ENCODE measurements at places on chromosomes 3 and 15. TPM values are rescaled to one million over a fixed set of nuclear protein-coding genes. Genes with fewer than 3 reads are reported as not detected.

GRCh38 chr3:45041666-45042065 lies 15.6 kb downstream of the CLEC3B start:
- no peak overlapping the region for H3K4me3 ChIP-seq
- peak overlapping the region; percentile 41 for H3K27ac ChIP-seq
- H3K36me3 ChIP-seq: no peaks in the 10 kb centered on the region
- no peak for DNase-seq

DNA sequence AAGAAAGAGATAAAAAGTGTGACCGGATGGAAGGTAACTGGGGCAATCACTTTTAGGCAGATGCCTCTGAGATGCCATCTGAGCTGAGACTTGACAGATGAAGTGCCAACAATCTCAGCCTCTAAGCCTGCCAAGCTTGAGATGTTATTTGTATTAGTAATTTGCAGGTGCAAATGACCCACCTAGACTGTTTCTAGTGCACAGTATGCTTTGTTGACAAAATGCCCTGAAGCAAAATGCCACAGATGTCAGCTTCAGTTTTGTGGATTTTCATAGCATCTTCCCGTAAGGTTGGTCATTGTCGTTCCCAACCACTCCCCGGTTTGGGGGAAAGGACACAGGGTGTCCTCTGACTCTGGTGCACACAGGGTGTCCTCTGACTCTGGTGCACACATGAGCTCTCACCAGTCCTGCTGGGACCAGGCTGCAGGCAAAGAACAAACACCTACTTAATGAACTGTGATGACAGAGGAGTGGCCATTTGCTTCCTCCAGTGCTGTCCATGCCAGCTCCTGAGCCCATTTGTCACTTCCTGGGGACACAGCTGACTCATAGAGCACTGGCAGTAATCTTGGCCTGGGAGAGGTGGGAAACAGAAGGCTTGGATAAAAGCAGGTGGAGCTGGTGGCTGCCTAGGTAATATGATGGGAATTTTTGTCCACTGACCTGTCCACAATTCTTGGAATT lies 16.7 kb upstream of the PPP1R2 start:
- no peak overlapping the region for H3K4me3 ChIP-seq
- no peak for DNase-seq
- H3K27ac ChIP-seq: no peak overlapping the region
- H3K36me3 ChIP-seq: no peaks in the 10 kb centered on the region

- H3K27me3 ChIP-seq: peaks cover 8% of the 10 kb centered on the region
- DNase-seq: no peak
- H3K4me3 ChIP-seq: no peak overlapping the region
Measured at GRCh38 chr3:30832961-30833575, 61.4 kb downstream of the GADL1 start.

DNA sequence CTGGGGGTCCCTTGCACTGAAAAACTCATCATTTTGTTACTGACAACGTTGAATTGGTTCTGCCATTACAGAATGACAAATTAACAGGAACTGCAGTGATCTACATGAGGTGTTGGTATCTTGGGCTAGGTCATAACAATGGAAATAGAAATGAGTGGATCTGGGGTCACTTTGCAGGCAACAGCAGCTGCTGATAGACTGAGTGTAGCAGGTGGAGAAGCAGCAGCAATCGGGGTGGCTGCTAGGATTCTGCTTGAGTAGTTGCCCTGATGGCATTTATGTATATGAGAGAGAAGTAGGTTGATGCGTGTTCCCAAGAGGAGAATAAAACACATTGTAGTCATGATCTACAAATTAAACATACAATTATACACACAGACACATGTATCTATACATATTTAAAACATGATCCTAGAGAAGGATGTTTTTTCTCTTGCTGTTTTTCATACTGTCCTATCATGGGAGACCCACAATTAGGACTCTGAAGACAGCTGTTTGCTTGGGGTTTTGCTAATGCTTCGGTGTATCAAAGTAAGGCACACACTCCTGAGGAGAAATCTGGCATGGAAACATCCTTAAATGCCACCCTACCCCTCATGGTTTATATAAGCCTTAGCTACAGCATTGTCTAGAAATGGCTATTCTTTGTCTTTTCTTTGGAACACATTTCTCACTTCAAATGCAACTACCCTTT lies 15.8 kb upstream of the THBS1 start:
- H3K4me3 ChIP-seq: no peak overlapping the region
- no peaks in the 10 kb centered on the region for H3K27me3 ChIP-seq
- H3K4me1 ChIP-seq: no peaks in the 10 kb centered on the region
- H3K27ac ChIP-seq: no peak overlapping the region
- no peak for DNase-seq

Gene GOLGA6L7
- not detected for total RNA-seq

DNA sequence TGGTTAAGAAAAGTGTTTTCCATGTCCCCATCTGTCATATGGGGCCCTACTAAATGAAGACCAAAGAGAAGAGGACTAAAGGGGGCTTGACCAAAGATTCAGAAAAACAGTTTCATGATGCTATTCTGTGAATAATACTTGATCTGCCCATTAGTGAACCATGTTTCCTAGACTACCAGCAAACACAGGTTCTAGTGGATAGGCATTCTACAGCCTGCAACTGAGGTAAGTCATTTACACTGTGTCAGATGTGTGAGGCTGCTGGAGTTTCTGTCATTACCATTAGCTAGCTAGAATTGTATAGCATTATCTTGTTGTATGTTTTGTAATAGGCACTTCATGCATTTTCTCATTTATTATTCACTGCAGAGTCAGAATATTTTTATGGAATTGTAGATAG lies 6.6 kb downstream of the GPR171 start:
- no peak overlapping the region for H3K4me3 ChIP-seq
- peaks cover 13% of the 10 kb centered on the region for H3K4me1 ChIP-seq
- peak overlapping the region; percentile 65 for H3K27ac ChIP-seq
- H3K36me3 ChIP-seq: peaks cover 1% of the 10 kb centered on the region
- no peak for DNase-seq
- H3K27me3 ChIP-seq: no peaks in the 10 kb centered on the region

Gene CEP19
- total RNA-seq: 2.5 TPM

Gene OCA2
- total RNA-seq: 0.79 TPM

Gene SUCNR1
- 0.07 TPM for total RNA-seq

- DNase-seq: no peak
- no peaks in the 10 kb centered on the region for H3K27me3 ChIP-seq
- no peak overlapping the region for H3K27ac ChIP-seq
- no peak overlapping the region for H3K4me3 ChIP-seq
- H3K36me3 ChIP-seq: no peaks in the 10 kb centered on the region
Measured at GRCh38 chr3:155880286-155880685, 9.8 kb downstream of the GMPS start.

Gene PRR20G
- total RNA-seq: not detected

- H3K4me1 ChIP-seq: no peaks in the 10 kb centered on the region
- peak; percentile 77 for DNase-seq
- H3K4me3 ChIP-seq: no peak overlapping the region
Measured at GRCh38 chr3:10945683-10946287, 46.8 kb upstream of the SLC6A1 start.

DNA sequence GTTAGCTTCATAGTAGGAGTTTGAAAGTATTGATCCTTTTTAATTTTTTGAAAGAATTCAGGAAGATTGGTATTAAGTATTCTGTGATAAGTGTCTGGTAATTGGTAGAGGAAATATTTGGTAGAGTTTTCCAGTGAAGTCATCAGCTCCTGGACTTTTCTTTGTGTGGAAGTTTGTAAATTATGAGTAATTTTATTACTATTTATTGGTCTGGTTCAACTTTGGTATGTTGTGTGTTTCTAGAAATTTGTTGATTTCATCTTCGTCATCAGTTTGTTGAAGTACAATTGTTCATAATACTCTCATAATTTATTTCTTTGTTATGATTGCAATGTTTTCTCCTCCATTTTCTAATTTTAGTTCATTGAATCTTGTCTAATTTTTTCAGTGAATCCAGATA lies 832.0 kb downstream of the OTOL1 start:
- no peaks in the 10 kb centered on the region for H3K36me3 ChIP-seq
- no peaks in the 10 kb centered on the region for H3K27me3 ChIP-seq
- no peaks in the 10 kb centered on the region for H3K4me1 ChIP-seq
- H3K4me3 ChIP-seq: no peak overlapping the region

Gene SLC25A26
- total RNA-seq: 16.8 TPM

Gene RASGRF1
- total RNA-seq: 0.16 TPM

DNA sequence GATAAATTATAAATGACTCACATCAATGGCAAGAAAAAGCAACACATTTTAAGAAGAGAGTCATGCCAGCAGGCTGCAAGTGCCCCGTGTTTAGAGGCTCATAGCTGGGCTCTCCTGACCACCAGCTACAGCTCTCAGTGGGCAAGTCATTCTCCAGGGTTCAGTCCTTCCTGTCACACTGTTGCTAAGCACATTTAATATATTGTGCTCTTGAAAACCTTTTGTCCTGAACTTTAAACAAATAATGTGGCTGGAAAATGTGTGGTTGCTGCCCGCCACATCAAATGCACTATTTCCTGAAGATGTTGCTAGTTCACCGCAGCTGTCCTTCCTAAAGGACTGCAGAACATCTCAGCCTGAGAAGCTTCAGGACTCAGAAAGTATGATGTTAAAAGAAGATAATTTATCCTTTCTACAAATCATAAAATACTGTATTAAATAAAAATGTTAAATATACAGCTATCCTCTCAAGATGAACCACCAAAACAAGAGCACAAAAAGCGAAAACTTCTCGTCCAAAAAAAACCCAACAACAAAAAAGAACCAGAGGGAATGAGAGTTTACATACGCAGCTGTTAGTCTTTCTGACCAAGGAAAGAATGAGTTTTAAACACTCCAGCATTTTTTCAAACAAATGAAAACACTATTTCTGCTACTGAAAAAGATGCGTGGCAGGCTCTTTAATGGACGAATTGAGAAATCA lies 951 bp downstream of the TARS3 start:
- H3K4me3 ChIP-seq: peak overlapping the region; percentile 80
- peaks cover 7% of the 10 kb centered on the region for H3K4me1 ChIP-seq
- peaks cover 20% of the 10 kb centered on the region for H3K36me3 ChIP-seq
- DNase-seq: no peak
- peak overlapping the region; percentile 14 for H3K27ac ChIP-seq
- no peaks in the 10 kb centered on the region for H3K27me3 ChIP-seq

DNA sequence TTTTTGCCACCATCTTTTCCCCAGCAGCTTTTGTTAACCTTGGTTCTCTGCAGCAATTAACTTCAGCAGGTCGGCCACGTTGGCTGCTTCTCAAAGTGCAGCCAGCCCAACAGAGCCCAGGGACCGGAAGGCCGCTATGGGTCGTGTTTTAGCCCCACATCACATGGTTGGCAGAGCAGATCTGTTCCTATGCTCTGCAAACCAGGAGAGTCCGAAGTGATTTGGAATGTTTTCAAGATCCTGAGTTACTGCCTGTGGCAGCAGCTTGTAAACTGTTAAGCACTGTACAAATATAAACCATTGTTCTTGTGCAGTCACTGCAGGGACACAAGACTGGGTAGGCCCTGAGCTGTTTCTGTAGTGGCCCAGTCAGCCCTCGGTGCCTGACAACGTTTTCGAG lies 69.6 kb upstream of the MYZAP start:
- no peak for DNase-seq
- no peak overlapping the region for H3K4me3 ChIP-seq
- peak overlapping the region; percentile 71 for H3K27ac ChIP-seq
- no peaks in the 10 kb centered on the region for H3K27me3 ChIP-seq
- H3K36me3 ChIP-seq: peaks cover 24% of the 10 kb centered on the region

GRCh38 chr15:88266170-88266569 lies 9.6 kb upstream of the NTRK3 start:
- peaks cover 1% of the 10 kb centered on the region for H3K4me1 ChIP-seq
- H3K4me3 ChIP-seq: no peak overlapping the region
- no peak for DNase-seq
- no peaks in the 10 kb centered on the region for H3K36me3 ChIP-seq

- H3K27ac ChIP-seq: no peak overlapping the region
- no peak overlapping the region for H3K4me3 ChIP-seq
- peaks cover 3% of the 10 kb centered on the region for H3K36me3 ChIP-seq
- H3K27me3 ChIP-seq: peaks cover 12% of the 10 kb centered on the region
- H3K4me1 ChIP-seq: peaks cover 4% of the 10 kb centered on the region
Measured at GRCh38 chr15:100043068-100043641, 298.6 kb downstream of the ADAMTS17 start.

Gene NR2E3
- not detected for total RNA-seq

Gene COL6A5
- total RNA-seq: not detected

- no peak overlapping the region for H3K27ac ChIP-seq
- H3K27me3 ChIP-seq: no peaks in the 10 kb centered on the region
- H3K4me1 ChIP-seq: peaks cover 18% of the 10 kb centered on the region
- no peaks in the 10 kb centered on the region for H3K36me3 ChIP-seq
- DNase-seq: no peak
Measured at GRCh38 chr3:29447946-29448627, 167.2 kb downstream of the RBMS3 start.

Gene SLC38A3
- 44.7 TPM for total RNA-seq

Gene ANXA2
- total RNA-seq: 366 TPM

Gene SAMMSON
- 0.17 TPM for total RNA-seq

DNA sequence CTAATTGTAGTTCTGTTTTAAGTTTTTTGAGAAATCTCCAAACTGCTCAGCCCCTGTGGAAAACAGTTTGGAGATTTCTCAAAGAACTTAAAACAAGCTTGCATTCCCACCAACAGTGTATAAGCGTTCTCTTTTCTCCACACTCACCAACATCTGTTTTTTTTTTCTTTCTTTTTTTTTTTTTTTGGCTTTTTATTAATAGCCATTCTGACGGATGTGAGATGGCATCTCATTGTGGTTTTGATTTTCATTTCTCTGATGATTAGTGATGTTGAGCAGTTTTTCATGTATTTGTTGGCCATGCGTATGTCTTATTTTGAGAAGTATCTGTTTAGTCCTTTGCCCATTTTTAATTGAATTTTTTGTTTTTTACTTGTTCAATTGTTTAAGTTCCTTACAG lies 73.1 kb upstream of the COL8A1 start:
- H3K27ac ChIP-seq: no peak overlapping the region
- peaks cover 6% of the 10 kb centered on the region for H3K27me3 ChIP-seq
- H3K4me1 ChIP-seq: no peaks in the 10 kb centered on the region
- DNase-seq: no peak
- H3K36me3 ChIP-seq: no peaks in the 10 kb centered on the region

Gene OR5K2
- total RNA-seq: not detected

- H3K36me3 ChIP-seq: peaks cover 5% of the 10 kb centered on the region
- H3K4me1 ChIP-seq: no peaks in the 10 kb centered on the region
- no peak for DNase-seq
- no peaks in the 10 kb centered on the region for H3K27me3 ChIP-seq
- H3K27ac ChIP-seq: no peak overlapping the region
- no peak overlapping the region for H3K4me3 ChIP-seq
Measured at GRCh38 chr15:45612790-45613415, 21.9 kb upstream of the SQOR start.

DNA sequence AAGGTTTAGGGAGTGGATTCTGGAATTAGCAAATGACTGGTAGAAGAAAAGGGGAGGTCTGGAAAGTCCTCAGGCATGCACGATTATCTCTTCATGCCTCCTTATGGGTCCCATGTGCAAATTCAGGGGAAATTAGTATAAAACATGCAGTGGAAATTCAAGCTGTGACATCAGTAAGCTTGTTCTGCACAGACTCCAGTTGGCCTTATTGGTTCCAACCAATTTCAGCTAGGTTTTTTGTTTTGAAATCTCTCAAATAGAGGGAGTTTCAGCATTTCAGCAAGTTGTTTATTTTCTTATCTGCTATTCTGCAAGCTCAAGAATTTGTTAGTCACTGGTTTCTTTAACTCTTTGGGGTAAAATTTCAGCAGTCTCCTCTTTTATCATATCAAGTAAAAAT lies 774 bp upstream of the TMCO5A start:
- no peak overlapping the region for H3K27ac ChIP-seq
- DNase-seq: no peak
- H3K27me3 ChIP-seq: no peaks in the 10 kb centered on the region
- no peak overlapping the region for H3K4me3 ChIP-seq
- no peaks in the 10 kb centered on the region for H3K36me3 ChIP-seq
- H3K4me1 ChIP-seq: peaks cover 20% of the 10 kb centered on the region

All from progenitor cell of endocrine pancreas (in vitro differentiated cells).